ENCODE measurements at places on chromosomes 6 and 20.

- DNase-seq = peak; percentile 70
Observed at GRCh38 chr6:3422435-3423070, 34.3 kb downstream of the SLC22A23 start.

GRCh38 chr6:157985378-157986155 lies 3.9 kb downstream of the SYNJ2 start:
- no peak for DNase-seq

DNA sequence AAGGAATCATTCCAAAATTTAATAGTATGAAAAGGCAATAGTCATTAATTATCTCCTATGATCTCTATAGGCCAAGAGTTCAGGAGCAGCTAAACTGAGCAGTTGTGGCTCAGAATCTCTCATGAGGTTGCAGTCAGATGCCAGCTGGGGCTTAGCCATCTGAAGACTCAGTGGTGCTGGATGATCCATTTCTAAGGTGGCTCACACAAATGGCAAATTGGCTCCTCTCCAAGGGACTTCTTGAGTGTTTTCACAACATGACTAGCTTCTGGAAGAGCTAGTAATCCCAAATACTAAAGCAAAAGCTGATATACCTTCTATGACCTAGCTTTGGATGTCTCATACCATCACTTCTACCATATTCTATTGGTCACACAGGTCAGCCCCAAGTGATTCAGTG lies 104.2 kb downstream of the HAO1 start:
- DNase-seq = no peak

- no peak for DNase-seq
Observed at GRCh38 chr6:139973669-139974344, 599.4 kb upstream of the CITED2 start.

All from NCI-H2029 (cell line).